ENCODE measurements at places on chromosomes 12 and 14.

- DNase-seq, result no peak
Observed at GRCh38 chr12:76568130-76568529, 8.6 kb upstream of the OSBPL8 start.

- DNase-seq, result no peak
Observed at GRCh38 chr12:43148691-43149090, 403.3 kb downstream of the ADAMTS20 start.

GRCh38 chr12:79560225-79560889 is 130.4 kb downstream of the PAWR start:
- DNase-seq, result peak; percentile 4

GRCh38 chr12:79546466-79547043 is 144.2 kb downstream of the PAWR start:
- no peak for DNase-seq

DNA sequence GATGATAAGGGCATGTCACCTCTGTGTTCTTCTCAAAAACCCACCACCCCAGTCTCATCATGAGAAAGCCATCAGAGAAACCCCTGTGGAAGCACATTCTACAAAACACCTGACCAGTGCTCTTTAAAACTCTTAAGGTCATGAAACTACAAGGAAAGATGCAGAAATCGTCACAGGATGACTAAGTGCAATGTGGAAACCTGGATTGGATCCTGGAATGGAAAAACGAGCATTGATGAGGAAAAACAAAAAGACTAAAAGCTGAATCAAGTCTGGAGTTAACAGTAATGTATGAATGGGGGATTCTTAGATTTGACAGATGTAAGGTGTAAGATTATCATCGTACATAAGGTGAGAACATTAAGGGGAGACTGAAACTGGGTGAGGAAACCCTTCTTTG is 211.0 kb downstream of the TBX5 start:
- peak; percentile 79 for DNase-seq

- DNase-seq, result peak; percentile 87
Observed at GRCh38 chr12:91240386-91241095, 57.9 kb upstream of the DCN start.

DNA sequence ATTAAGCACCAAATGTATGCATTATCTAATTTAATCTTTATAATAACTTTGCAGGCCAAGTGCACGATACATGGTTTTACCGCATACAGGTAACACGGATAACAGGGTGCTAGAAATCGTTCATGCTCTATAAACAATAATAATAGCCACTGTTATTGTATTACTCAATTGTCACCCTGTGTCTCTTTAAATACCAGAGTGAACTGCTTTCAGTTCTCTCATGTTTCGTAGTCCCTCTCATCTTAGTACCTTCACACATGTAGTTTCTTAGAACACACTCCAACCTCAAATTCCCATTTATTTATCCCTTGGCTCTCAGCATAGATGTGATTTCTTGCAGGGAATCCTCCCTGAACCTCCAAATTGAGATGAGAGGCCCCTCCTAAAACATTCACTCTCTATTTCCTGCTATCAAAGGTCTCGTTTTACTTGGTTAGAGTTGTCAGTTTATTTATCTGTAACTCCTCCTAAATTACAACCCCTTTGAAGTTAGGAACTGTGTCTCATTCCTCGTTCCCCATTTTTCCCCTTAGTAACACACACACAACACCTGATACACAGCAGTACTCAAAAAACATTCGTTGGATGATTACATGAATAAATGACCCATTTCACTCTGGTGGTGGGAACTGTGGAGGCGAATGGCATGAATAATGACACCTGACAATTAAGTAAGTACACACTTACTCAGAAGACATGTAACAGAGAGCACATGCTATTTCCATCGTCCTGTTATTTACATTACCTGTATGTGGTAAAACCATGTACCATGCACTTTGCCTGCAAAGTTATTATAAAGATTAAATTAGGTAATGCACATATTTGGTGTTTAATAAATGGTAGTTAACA is 134.6 kb downstream of the BTG1 start:
- DNase-seq, result no peak

DNA sequence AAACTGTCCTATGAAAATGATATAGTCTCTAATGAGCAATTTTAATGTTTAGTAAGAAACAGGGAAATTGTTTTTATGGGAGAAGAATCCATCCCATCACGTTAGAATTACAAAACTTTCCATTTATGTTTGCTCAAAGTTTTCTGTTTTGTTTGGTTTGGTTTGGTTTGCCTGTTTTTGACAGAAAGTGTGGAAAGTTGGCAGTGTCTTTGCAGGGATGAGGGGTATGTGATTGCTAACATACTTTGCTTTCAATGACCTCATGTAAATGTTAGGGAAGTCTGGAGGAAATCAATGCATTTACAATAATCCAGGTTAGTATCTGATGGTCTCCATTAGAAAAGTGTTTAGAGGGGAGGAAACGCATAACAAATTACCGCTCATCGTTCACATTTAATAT is 12.3 kb upstream of the NAV3 start:
- no peak for DNase-seq

GRCh38 chr14:78697341-78697740 is 527.2 kb downstream of the NRXN3 start:
- DNase-seq, result no peak

GRCh38 chr14:102075155-102075554 is 11.7 kb downstream of the HSP90AA1 start:
- no peak for DNase-seq

DNA sequence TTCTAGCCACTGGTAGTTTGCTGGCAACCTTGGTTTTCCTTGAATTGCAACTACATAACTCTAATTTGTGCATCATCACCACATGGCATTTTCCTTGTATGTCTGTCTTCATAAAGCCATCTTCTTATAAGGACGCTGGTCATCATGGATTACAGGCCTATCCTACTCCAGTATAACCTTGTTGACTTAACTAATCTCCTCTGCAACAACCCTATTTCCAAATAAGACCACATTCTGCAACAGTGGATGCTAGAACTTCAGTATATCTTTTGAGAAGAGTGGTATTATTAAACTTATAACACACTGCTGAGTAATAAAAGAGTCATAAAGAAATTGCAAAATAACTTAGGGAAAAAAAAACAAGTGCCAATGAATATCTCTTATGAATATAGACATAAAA is 511.8 kb upstream of the FOXG1 start:
- no peak for DNase-seq

DNA sequence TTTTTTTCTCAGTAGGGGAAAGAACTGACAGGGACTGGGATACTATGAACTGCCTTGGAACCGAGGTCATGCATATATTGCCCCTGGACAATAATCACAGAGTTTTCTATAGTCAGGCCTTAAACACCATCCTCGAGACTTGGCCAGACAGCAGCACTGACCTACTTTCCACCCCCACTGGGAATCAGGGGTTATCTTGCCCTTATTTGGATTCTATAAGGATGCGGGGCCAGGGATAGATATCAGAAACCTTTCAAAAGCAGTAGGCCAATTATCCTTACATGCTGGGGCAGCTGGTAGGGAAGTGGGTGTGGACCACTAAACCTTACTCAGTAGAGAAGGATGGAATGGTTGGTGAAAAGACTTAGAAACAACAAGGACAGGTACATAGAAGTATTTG is 2.0 kb downstream of the ZNF219 start:
- no peak for DNase-seq

GRCh38 chr12:62886796-62887195 is 48.2 kb downstream of the PPM1H start:
- DNase-seq, result no peak

DNA sequence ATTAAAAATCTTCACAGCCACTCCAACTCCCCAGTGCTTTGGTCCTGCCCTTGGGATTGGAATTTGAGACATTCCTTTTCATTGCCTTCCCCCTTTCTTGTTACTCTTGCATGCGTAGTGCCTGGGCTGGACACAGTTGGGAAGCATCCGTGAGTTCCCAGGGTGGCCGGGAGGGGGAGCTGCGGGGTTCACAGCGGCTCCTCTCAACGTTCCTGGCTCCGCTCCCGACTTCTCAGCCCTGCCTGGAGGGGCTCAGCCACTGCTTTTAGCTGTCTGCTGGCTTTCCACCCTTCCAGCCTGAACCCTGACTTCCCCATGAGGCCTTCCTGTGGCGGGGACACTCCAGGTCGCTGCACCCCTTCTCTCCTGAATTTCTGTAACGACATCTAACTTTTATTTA is 3.2 kb downstream of the TEX52 start:
- DNase-seq, result peak; percentile 88

DNA sequence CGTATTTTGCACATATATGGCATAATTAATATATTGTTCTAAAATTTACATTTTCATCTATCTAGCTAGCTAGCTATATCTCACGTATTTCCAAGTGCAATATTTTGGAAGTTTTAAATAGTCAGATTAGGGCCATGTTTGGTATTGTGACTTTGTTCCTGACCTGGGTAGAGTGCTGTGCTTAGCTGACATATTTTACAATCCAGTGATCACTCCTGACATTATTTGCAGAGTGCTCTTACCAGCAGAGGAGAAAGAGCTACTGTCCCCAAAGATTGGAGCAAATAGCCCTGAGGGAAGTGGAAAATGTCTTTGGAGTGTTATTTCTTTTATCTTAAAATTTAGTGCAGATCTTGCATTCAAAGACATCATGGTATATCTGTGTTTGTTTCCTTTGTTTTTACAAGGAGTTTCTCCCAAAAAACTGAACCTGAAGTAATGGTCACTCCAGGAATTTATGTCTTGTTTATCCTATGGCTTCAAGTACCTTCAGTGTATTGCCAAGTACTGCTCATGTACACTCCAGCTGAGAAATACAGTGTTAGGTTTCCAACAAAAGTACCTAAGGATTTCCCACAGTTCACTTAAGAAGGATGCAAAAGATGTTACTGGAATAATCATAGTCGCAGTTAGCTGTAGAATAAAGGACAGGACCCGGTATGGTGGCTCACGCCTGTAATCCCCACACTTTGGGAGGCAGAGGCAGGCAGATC is 49.4 kb upstream of the PSMA6 start:
- no peak for DNase-seq

- no peak for DNase-seq
Observed at GRCh38 chr12:19248929-19249602, 119.5 kb downstream of the PLEKHA5 start.

- DNase-seq, result peak; percentile 98
Observed at GRCh38 chr12:75705749-75706711, 194.6 kb upstream of the KRR1 start.

Data from muscle of leg (tissue), 16 donors.